ENCODE measurements at places on chromosomes 1 and 21.

DNA sequence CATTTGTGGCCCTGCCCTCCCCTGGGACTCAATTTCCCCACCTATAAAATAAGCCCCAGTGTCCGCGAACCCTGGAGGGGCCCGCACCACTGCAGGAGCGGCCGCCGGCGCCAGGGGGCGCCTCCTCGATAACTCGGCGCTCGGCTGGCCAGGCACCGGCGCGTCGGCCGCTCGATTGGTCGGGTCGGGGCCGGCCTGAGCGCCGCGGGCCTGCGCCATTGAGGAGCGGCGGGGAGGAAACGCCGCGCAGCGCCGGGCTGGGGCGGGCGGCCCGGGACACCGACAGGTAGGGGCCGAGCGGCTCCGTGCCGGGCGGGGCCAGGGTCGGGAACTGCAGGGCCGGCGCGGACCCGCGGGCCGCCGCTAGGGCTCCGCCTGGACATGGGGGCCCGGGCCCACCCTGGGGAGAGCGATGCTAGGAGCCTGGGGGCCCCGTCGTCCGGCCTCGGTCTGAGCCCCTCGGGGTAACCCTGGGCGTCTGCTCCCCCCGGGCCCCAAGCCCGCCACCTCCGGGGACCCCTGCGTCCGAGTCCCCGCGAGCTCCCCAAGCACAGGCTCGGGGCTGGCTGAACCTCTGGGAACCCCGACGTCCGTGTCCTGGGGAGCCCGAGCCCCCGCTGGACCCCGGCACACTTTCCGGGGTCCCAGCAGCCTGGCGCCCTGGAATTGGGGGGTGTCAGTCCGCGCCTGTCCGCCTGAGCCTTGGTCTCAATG lies at the start of gene VPS13D:
Gene VPS13D (plus strand): TSS at position 196 of the 714 bp plus-strand sequence. CDS start 4,237 bp downstream, outside the sequence.
- DNase-seq = peak; percentile 77

- peak; percentile 51 for DNase-seq
Observed at GRCh38 chr1:87426463-87427249, 98.0 kb downstream of the LMO4 start.

GRCh38 chr1:227357171-227357926 lies 39.1 kb upstream of the CDC42BPA start:
- DNase-seq = peak; percentile 68

DNA sequence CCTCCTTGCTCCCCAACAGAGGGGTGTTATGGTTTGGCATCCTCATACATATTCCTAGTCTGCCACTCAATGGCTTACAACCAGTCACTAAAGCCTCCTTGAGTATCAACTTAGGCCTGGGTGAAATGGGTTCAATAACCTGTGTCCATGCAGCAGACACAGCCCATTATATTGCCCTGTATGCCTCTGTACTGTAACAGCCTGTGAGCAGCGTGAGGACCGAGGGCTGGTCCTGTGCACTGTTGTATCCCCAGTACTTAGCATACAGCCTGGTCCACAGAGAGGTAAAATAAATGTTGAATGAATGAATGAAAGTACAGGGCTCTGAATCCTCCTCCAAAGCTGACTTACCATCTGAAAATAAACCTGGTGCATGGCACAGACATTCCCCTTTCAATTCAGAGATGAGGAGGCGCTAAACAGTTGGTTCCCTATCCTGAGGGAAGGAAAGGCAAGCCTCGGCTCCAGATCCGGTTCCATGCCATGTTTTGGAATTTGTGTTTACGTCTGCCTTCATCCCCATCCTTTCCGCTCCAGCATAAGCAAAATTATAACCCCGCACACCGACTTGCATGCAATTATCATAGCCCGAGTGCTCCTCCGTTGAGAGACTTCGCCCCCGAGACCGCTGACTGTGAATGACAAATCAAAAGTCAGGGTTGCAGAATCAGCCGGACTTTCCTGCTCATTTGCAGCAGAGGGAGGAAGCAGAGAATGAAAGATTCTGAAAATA lies 45.0 kb upstream of the DNAJC6 start:
- DNase-seq = no peak

DNA sequence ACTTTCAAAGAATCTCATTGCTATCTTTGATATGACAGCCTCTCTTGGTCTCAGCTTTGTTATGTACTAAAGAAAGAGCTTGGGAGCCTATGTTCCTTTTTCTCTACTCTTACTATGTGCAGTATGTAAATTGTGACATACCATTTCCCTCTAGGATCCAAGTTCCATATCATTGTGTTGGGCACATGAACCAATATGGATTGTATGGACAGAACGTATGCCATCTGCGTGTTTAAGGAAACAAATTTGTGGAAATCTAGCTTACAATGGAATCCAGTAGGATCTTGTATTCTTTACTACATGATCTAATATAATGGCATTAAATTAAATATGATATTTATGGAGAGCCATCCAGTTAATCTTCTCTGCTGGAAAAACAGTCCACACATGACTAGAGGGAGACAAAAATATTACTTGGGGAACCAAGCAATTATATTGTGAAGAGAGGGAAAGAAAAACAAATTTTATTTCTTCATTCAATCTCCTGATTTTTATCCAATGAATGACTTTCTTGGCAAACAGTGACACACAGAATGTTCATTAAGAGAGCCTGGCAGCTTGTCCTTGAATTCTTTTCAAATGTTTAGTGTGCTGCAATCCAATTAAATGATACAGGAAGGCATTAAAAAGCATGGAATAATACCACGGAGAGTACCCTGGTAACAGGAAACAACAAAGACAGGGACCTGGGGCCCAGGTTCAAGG lies 106.5 kb upstream of the DAB1 start:
- no peak for DNase-seq

DNA sequence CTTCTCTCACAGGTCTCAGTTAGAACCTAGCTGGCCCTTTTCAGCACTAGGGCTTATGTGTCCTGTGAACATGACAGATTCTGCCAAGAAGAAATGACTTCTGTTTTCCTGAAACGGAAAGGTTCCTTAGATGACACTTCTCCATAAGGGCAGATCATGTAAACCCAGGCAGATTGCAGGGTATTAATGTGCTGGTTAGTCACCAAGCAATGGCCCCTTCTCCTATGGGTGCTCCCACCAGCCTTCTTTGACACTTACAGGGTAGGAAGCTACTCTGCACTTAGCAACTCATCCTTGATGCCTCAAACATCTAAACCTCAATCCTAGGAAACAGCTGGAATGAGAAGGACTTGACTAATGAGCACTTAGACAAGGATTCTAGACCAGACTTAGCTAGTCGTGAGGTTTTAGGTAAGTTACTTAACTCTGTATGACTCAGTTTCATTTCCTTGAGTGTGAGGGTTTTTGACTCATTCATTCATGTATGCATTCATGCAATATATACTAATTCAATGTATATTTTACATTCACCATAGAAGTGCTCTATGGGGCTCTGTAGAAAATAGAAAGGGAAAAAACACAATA lies 74.1 kb upstream of the PLXNA2 start:
- DNase-seq = no peak

DNA sequence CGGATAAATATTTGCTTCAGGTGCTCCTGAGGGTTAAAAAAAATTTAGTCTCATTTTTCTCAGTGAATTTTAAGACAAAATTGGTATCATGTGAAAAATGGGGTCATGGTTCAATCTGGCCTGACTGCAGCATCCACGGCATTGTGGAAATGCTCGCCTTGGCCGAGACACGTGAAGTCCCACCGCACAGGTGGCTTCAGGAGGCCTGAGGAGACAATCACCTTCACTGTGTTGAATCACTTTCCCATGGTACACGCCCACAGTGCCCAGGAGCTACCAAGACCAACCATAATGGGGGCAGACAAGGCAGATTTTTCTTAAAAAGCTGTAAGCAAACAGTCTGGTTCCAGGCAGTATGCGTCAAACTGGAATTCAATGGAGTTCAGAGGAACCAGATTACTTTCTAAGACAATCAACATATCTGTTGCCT lies 11.0 kb upstream of the CPLANE2 start:
- DNase-seq = no peak

DNA sequence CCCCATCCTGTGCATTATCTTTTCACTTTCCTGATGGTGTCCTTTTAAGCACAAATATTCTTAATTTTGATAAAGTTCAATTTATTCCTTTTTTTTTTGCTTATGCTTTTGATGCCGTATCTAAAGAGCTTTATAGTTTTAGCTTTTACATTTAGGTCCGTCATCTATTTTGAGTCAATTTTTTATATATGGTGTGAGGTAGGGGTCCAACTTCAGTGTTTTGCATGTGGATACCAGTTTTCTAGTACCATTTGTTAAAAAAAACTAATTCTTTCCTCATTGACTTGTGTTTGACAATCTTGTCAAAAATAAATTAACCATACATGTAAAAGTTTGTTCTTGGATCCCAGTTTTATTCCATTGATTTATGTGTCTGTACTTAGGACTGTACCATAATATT lies 4.9 kb downstream of the MTF2 start:
- DNase-seq = no peak

- DNase-seq = no peak
Observed at GRCh38 chr1:182602935-182603645, 1.1 kb downstream of the RGS16 start.

- no peak for DNase-seq
Observed at GRCh38 chr1:182740120-182740519, 49.5 kb upstream of the NPL start.

DNA sequence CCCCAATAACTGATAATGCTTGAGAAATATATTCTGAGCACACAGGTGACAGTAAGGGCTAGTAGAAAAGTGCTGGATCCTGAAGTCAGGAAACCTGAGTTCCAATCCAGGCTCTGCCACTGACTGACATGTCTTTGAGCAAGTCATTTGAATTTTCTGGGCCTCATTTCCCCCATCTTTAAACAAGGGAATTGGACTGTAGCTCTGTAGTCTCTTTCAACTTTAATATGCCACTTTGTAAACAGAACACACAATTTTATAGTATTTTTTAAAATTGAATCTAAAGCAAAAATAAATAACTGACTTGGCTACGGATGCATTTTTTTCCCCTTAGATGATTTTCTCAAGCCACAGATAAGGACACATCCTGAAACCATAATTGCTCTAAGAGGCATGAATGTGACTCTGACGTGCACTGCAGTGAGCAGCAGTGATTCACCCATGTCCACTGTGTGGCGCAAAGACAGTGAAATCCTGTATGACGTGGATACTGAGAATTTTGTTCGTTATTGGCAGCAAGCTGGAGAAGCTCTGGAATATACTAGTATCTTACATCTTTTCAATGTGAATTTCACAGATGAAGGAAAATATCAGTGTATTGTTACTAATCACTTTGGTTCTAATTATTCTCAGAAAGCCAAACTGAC lies 37.0 kb downstream of the LRIG2 start:
- peak; percentile 8 for DNase-seq

- DNase-seq = no peak
Observed at GRCh38 chr1:226782845-226783601, 43.9 kb upstream of the ITPKB start.

DNA sequence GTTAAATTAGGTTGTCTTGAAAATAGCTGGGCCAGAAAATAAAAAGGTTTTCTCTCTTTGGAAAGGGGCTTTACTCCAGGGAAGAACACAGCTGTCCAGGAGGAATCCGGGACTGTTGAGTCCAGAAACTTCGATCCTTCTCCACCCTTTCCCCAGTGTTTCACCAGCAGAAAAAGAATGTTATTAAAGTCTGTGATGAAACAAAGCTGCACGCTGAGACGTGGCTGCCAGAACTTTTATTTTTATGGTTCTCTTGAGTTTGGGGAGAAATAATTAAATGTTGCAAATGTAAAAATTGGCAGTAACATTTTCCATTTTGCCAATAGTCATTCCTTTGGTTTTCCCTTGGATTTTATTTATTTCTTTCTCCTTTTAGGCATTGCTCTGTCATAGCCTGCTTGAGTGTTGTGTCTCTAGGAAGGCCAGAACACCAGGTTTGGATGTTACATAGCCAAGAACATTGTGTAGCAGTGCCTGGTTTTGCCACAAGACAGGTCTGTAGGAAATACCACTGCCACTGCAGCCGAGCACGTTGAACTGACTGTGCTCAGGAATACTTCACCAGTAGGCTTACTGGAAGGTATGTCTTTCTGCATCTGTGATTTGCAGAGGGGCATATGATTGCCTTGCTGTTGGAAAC lies 87.4 kb downstream of the ROR1 start:
- DNase-seq = peak; percentile 70

- no peak for DNase-seq
Observed at GRCh38 chr1:87115317-87115890, 201.0 kb downstream of the HS2ST1 start.

- no peak for DNase-seq
Observed at GRCh38 chr1:156669794-156670193, 7.4 kb downstream of the NES start.

GRCh38 chr1:14788080-14788479 lies 189.6 kb downstream of the KAZN start:
- DNase-seq = peak; percentile 41

DNA sequence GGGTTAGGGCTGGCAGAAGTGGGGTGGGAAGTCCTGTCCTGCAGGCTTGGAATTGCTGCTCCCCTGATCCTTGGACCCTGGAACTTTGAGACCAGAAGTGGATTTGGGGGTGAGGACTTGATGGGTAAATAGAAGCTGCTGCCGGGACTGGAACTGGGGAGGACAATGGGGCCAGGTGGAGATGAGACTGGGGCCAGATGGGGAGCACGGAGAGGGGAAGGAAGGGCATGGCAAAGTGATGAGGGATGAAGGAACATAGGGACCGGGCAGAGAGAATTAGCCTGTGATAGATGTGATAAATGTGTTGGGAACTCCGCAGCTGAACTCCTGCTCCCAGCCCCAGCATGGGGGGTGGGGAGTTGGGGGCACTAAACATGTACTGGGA lies 637 bp downstream of the NHLH1 start:
- DNase-seq = no peak

- no peak for DNase-seq
Observed at GRCh38 chr1:40803447-40803846, 19.9 kb downstream of the KCNQ4 start.

DNA sequence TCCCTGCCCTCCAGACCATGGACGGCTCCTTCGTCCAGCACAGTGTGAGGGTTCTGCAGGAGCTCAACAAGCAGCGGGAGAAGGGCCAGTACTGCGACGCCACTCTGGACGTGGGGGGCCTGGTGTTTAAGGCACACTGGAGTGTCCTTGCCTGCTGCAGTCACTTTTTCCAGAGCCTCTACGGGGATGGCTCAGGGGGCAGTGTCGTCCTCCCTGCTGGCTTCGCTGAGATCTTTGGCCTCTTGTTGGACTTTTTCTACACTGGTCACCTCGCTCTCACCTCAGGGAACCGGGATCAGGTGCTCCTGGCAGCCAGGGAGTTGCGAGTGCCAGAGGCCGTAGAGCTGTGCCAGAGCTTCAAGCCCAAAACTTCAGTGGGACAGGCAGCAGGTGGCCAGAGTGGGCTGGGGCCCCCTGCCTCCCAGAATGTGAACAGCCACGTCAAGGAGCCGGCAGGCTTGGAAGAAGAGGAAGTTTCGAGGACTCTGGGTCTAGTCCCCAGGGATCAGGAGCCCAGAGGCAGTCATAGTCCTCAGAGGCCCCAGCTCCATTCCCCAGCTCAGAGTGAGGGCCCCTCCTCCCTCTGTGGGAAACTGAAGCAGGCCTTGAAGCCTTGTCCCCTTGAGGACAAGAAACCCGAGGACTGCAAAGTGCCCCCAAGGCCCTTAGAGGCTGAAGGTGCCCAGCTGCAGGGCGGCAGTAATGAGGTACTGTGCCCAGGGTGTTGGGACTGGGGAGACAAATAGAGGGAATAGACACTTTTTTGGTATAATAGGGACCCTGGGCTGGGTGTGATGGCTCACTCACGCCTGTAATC lies 1.0 kb downstream of the ZBTB48 start:
- no peak for DNase-seq

GRCh38 chr21:31383770-31384169 lies 39.7 kb upstream of the TIAM1 start:
- DNase-seq = no peak

- peak; percentile 49 for DNase-seq
Observed at GRCh38 chr1:226082959-226083301, 20.4 kb downstream of the H3-3A start.

GRCh38 chr1:178579095-178579494 lies 66.2 kb downstream of the TEX35 start:
- DNase-seq = no peak
